ENCODE measurements at places on chromosomes 6 and 20.

DNA sequence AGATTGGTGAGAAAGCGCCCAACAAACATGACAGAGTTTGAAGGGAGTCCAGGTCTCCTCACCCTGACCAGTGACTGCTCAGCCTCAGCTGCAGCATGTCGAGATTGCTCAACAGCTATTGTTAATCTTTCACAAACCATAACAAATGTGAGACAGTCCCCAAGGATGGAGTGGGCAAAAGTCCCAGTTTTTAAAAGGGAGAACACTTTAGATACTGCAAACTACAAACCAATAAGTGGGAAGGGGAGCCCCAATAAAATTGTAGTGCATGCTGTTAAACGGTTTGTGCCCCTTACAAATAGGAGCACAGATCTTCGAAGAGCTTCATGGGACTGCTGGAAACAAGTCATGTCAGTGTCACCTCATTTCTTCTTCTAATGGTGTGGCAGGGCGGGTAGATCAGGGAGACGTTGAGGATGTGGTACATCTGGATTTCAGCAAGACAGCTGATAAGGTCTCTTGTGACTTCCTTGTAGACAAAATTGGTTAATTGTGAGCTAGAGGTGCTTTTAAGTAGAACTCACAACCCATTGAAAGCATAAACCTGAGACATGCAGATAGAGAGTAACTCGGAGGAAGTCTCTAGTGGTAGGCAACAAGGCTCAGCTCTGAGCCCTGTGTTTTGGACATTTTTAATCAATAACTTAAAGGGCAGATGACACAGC is 134.0 kb upstream of the ARMC2 start:
- DNase-seq, result peak; percentile 45

- peak; percentile 67 for DNase-seq
Observed at GRCh38 chr20:63652192-63652980, 838 bp downstream of the STMN3 start.

DNA sequence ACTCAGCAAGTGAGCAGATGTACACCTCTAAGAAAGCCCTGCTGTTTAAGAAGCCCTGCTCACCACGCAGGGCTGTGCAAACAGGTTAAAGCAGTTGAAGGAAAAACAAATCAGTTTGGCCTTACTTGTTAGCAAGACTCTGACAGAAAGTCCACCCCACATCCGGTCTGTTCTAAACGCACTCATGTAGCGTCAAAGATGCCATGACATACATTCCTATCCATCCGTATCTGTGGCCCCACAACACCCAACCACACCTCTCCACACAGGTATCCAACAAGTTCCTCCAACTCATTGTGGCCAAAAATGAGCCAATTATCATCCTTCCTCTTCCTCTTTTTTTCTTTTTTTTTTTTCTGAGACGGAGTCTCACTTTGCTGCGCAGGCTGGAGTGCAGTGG is 22.8 kb upstream of the RAB22A start:
- no peak for DNase-seq

- peak; percentile 91 for DNase-seq
Observed at GRCh38 chr6:43181942-43182860, at the start of gene CUL9. CUL9 (plus strand) TSS chr6:43182196; CDS start chr6:43184311, 2,115 bp downstream.

DNA sequence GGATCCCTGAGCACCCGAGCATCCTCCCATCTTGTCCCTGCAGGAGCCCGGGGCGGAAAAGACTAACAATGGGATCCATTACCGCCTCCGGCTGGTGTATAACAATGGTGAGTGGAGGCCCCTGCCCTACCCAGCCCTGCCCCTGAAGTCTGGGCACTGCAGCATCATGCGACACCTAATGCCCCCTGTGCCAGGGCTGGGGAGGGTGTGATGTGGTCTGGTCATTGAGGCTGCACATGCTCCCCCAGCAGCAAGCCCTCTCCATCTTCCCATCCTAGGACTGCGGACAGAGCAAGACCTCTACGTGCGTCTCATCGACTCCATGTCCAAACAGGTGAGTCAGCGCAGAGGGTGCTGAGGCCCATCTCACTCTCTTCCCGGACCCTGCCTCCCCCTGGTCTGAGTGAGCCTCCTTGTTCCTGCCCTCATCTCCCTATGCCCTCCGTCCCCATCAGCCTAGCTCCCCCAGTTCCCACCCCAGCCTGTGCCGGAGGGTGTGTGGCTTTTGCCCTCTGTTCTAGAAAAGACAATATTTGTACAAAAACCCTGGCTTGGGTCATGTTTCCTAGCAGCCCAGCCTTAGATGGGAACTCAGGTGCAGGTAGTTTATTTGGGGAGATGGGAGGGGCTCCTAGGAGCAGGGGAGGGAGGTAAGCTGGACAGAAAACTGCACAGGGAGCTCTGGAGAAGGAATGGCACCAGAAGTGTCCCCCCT is 13.5 kb downstream of the EBF4 start:
- no peak for DNase-seq

DNA sequence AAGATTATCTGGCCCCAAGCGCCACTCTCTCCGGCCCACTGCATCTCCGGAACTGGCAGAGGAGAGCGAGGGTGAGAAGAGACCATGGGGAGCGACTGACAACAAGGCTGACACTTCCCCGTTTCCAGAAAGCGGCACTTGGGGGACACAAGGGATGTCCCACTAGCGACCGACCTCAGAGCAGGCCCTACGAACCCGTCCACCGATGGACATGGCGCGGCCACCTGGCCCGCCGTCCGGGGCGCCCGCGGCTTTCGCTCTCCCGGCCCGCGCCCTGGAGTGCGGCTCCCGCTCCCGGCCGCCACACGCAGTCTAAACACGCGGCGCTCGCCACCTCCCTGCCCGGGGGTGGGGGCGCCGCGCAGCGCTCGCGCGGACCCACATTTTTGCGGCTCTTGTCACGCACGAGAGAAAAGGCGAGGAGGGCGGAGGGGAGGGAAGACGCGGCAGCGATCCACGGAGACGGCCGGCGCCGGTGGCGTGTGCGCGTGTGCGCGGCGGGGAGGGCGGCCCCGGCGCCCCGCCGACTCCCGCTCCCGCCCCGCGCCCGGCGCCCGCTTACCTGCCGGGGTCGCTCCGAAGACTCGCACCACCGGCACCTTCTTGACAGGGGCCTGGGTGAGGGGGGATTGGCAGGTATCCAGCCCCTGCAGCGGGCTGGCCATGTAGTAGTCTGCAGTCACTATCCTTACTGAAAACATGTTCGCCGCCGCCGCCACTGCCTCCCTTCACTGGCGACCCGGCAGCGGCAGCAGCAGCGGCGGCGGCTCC is 645 bp downstream of the REV3L start:
- DNase-seq, result peak; percentile 86

DNA sequence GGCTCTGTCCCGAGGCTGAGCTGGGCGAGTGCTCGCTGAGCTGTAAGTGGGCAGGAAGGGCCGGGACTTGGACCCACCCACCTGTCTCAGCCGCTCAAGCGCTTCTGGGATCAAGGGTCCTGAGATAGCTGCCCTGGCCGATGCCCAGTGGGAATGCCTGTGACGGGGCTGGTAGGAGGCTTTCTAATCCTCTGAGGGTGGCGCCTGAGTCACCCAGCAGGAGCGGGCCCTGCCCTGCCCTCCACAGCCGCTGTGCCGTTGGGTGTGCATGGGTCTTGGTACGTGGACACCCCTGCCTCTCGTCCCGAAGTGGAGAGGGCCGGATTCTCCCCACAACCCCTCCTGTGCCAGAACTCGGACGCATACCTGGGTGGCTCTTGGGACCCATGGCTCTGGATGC is 43.1 kb upstream of the GATA5 start:
- no peak for DNase-seq

DNA sequence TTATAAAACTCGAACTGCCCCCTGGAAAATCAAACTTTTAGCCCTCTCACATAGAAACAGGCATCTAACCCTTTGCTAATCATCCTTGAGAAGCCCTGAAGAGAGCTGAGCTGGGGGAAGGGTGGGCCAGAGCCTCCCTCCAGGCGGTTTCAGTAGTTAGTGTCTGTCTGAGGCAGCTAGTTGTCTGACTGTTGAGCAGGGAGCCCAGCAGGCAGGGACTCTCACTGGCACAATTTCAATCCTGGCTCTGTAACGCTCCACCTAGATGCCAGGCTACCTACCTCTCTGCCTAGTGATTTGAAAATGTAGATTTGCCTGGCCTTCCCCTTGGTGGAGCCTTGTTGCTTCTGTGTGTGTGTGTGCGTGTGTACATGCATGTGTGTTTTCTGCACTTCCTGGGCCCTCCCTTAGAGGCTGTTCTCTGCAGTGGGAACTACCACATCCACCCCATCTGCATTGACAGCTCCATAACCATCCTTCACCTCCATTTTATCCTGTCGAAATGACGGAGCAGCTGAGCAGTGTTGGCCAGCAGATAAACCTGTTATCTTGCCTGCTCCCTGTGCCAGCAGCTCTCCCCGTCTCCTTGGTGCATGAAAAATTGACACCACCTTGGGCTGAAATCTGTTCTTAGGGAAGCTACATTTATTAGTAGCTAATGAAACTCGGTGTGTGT is 69.6 kb upstream of the VSTM2L start:
- no peak for DNase-seq

GRCh38 chr6:153170511-153170910 is 39.4 kb upstream of the RGS17 start:
- DNase-seq, result no peak

- no peak for DNase-seq
Observed at GRCh38 chr6:149860834-149861602, 3.1 kb downstream of the LRP11 start.

DNA sequence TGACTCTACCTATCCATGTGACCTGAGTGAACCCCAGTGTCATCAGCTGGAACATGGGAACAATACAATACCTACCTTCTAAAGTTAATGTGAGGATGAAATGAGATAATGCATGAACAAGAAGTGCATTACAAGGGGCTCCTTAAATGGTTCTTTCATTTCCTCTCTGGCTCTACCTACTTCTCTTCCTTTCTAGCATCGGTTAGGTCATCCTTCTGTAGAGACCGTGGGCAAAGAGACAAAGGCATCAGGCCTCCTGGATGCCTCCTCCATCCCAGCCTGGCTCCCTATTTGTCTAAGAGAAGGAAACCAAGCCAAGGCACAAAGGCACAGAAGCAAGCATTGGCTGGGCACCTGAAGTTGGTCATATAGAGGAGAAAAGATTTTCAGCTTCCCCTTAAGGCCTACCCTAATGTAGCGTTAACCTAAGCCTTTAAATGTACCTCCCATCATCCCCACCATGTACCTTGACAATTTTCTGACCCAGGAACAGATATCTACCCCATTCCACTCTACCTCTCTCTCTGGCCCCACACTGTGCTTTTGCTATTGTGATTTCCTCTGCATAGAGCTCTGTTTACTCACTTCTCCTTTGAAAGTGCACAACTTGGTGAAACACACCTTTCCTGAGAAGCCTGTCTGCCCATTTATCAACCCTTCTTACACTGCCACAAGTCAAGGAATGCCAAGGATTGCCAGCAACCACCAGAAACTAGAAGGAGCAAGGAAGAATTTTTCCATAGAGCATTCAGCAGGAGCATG is 86.6 kb downstream of the GCLC start:
- DNase-seq, result no peak

DNA sequence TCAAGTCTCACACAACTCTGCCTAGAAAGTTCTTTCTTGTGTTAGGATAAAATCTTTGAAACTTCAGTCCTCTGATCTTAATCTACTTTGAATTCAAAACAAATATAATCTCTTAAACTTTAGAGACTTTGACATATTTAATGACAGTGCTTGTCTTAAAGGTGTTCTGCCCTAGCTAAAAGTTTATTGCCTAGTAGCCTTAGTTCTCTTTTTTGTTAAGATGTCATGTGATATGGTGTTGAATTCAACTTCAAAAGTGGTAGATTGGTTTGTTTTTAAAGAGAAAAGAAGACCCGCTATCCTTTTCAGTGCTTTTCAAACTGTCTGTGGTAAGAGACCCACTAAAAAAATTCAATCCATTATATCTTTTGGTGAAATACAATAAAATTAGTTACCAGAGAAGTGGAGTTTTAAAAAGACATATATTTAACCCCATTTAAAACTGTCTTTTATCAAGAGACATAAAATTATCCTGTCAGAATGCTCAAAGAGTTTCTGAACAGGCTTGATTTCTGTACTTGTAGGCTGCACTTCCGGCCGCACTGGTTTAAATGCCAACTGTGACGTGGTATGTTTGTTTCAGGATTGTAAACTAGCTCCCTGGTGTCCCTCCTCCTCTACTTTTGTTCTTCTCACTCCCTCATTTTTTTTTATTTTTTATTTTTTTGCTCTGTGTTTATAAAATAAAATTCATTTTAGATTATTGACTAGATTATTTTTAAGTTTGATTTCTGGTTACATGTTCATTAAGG is 76.5 kb downstream of the QKI start:
- DNase-seq, result peak; percentile 26

DNA sequence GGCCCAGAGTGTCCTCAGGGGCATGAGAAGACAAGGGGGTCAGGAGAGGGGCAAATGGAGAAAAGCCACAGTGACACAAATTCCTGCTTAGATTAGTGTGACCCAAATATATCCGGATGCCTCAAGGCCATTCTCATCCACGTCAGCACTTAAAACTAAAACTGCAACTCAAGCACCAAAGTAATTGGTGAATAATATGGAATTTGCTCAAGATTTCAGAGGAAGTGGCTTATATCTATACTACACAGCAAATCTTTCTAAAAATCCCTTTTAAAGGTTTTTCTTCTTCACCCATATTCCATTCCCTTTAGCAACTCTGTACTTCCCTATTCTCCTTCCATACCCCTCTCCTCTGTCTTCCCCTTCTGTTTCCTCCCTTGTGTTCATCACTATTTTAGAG is 15.2 kb downstream of the DEF6 start:
- no peak for DNase-seq

DNA sequence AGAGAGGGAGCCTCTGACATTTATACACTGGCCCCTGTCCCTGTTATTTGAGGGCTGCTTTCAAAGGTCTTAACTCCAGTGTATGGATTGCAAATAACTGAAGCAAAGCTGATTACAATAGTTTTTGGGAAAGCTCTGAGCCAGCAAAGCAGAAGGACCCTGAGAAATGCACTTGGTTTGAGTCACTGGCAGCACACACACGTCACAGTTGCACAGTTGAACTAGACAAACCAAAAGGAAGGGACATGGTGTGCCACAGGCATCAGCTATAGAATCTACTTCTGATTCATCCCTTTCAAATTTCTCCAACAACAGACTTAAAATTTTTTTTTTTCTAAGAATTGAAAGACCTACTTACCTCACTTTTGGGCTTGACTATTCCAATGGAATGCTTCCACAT is 56.4 kb downstream of the SNRNP48 start:
- DNase-seq, result no peak

GRCh38 chr20:57714409-57715267 is 4.8 kb upstream of the PMEPA1 start:
- no peak for DNase-seq

- no peak for DNase-seq
Observed at GRCh38 chr6:87553159-87553765, 36.5 kb downstream of the RARS2 start.

- DNase-seq, result peak; percentile 78
Observed at GRCh38 chr6:90369024-90369519, 72.4 kb upstream of the BACH2 start.

DNA sequence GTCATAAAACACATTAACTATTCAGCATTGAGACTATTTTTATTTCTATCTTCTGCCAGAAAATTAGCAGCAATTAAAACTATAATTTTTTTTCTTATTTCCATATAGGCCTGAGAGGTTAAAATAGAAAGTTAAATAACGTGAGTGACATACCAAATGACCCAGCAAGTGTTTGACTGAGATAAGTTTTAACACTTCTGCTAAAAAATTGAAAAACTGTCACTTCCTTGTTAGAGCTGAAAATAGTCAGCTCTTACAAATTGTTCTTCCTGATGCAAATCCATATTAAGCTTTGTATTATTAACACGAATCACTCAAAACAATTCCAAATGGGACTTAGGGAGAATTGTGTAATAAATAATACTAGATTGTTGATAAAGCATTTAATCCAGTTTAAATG is 26.5 kb upstream of the STX11 start:
- no peak for DNase-seq
